Fibroblast of the aortic adventitia (primary cell): ENCODE measurements at places on chromosomes 4 and X. TPM values are rescaled to one million over a fixed set of nuclear protein-coding genes. Genes with fewer than 3 reads are reported as not detected.

The FDCSP gene
- total RNA-seq, result not detected in 2 replicates

The PPEF2 gene
- not detected in 2 replicates for total RNA-seq

DNA sequence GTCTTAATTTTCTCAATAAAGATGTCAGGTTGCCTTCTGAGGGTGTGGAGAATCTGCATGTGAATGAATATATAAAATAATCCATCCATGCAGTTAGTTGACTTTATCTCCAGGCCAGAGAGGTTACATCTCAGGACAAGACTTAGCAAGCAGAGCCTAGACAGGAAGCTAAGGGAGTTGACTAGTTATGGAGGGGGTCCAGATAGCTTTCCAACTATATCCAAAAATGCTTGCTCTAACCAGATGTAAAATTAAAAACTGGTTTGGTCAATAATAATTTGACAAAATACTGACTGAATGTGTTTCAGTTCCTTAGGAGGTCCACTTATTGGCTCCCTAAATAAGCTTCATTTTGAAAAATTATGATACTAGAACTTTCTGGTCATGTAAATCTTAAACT is 101.4 kb downstream of the PAPSS1 start:
- no peak for DNase-seq

GRCh38 chrX:137212078-137212632 is 178.4 kb upstream of the GPR101 start:
- DNase-seq, result no peak

The RGN gene
- 2.4 and 7.0 TPM in 2 replicates for total RNA-seq

GRCh38 chr4:42080306-42080705 is 72.1 kb downstream of the BEND4 start:
- DNase-seq, result no peak

The PAGE2B gene
- not detected in 2 replicates for total RNA-seq

- DNase-seq, result no peak
Observed at GRCh38 chrX:38036466-38036865, 30.1 kb downstream of the SYTL5 start.

DNA sequence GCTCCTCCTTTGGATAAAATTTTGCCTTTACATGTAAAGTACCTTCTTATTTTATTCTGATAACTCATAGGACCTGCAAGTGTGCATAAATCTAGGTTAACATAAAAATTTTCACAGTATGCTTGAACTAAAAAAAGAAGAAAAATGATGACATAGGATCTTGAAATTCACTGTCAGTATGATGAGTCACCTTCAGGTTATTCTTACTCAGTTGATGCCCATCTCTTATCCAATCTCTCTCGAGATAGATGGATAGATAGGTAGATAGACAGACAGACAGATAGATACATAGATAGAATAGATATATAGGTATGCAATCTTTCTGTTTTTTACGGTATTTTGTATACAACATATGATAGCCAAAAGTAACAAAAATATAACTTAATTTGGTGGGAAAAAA is 485.5 kb downstream of the NAF1 start:
- no peak for DNase-seq

GRCh38 chrX:139828033-139828432 is 104.8 kb downstream of the ATP11C start:
- DNase-seq, result peak; percentile 54

DNA sequence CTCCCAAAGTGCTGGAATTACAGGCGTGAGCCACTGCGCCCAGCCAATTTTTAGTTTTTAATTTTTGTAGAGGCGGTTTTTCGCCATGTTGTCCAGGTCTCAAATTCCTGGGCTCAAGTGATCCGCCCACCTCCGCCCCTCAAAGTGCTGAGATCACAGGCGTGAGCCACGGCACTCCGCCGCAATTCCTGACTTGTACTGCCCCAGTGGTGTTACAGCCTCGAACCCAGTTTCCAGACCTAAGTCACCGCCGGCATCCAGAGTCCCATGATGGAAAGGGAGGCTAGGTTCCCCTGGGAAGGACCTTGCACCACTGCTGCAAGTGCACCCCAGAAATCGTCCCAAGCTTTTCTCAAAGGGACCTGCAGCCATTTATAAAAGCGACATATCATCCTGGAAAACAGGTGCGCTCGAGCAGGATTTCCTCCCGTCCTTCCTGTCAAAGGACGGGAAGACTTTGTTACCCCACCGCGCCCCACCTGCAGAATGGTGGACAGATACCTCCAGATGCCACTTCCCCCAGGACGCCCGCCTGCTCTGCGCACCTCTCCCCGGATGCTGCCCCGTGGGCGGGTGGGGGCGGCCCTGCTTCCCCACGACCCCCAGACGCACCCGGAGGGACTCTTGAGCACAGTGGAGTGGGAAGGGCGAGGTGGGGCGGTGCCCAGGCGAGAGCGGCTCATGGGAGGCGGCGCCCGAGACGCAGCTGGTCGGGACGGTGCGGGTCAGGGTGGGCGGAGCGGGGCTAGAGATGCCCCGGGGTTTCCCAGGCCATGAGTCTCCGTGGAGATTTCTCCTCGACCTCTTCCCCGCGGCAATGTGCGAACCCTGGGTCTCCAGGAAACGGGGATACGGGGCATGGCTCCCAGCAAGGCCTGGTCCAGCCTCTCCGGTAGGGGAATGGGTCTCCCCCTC is 947 bp upstream of the RPL10 start:
- peak; percentile 55 for DNase-seq

DNA sequence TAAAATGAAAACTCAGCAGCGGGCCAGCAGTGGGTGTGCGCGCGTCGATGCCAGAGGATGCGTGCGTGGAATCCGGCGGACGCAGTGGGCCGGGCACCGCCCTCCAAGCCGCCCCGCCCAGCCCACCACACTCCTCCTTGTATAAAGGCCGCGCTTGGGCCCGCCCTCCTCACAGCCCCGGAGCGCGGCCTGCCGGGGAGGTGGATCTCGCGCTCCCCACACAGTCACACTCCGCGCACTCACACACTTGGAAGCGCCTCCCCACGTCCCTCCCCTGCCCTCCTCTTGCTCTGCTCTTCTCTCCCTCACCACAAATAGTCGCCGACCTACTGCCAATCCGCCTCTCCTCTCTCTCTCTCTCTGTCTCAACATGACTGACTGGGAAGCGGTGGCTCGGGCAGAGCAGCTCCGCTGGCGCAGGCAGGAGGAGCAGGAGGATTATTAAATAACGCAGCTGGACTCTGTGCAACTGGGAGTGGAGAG is at the start of gene CCSER1:
TSS of gene CCSER1 (plus strand) at position 172 of the 483 bp plus-strand sequence.
- DNase-seq, result peak; percentile 4

The F8 gene
- total RNA-seq, result 6.4 and 7.8 TPM in 2 replicates

The TXK gene
- total RNA-seq, result 0.25 and 0.90 TPM in 2 replicates

DNA sequence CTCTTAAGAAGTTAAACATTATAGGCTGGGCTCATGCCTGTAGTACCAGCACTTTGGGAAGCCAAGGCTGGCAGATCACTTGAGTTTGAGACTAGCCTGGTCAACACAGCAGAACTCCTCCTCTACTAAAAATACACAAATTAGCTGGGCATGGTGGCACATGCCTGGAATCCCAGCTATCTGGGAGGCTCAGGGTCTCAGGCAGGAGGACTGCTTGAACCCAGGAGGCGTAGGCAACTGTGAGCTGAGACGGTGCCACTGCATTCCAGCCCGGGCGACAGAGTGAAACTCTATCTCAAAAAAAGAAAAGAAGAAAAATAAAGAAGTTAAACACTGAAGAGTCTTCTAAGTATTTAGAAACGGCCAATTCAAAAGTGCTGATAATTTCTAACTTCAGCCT is 164.3 kb upstream of the GALNTL6 start:
- no peak for DNase-seq

- no peak for DNase-seq
Observed at GRCh38 chr4:171979461-171979860, 166.3 kb downstream of the GALNTL6 start.

GRCh38 chr4:119657111-119657611 is 28.6 kb upstream of the PDE5A start:
- DNase-seq, result peak; percentile 90

DNA sequence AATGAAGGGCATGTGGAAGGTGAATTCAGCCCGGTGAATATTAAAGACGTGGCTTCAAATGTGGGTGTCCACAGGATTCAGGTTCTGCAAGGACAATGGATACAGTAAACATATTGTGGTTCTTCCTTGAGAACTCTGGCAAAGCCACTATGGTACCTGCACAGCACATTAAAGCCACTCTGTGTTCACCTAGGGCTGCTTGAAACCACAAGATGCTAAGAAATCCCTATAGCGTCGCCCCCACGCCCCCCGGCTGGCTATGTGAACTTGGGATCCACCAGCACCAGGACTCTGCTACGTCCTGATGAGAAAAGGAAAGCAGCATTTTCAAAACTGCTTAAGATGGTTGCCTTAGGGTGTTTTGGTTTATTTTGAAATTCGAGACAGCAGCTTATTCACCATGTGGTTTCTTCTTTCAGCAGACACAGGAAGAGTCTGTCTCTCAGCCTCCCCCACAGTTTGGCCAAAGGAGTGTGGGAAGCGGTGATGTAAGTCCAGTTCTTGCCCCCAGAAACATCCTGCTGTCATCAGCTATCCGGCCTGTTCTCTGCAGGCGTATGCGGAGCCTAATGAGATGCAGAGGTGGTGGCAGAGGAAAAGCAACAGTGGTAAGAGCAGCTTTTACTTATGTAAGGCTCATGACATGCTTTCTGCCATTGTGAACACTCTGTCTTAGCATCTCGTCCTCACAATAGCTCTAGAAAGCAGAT is 111.5 kb downstream of the AFAP1 start:
- DNase-seq, result peak; percentile 99

The SATL1 gene
- not detected in 2 replicates for total RNA-seq

- DNase-seq, result no peak
Observed at GRCh38 chr4:905485-906338, 26.4 kb downstream of the GAK start.

DNA sequence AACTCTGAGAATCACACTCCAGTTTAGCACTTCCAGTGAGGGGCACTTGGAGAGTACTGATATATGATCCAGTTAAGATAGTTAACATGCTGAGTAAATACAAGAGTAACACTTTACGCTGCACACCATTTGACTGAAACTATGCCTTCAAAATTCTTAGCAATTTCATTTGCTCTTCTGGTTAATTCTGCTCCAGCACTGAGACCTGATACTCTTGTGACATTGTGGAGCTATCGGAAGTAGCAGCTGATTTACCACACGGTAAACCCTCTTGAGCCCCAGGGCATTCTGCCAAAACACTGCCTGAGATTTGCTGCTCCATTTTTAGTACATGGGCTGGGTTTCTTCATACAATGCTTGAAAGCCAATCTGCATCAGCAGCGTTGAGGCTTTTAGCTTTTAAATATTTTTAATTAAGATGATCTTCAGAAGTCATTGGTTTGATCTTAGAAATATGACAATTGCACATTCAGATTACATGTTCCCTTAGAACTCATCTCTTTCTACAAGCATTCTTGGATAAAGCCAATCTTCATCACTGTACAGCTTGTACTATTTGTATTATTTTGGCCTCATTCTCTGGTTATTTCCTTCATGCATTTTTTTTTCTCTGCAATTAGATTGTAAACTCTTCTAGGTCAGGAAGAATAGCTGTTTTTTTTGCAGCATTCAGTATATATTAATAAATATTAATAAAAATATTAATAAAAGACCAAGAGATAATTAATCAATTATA is 67.8 kb upstream of the ETNPPL start:
- DNase-seq, result no peak

- no peak for DNase-seq
Observed at GRCh38 chr4:82371497-82371896, 2.3 kb downstream of the HNRNPD start.

DNA sequence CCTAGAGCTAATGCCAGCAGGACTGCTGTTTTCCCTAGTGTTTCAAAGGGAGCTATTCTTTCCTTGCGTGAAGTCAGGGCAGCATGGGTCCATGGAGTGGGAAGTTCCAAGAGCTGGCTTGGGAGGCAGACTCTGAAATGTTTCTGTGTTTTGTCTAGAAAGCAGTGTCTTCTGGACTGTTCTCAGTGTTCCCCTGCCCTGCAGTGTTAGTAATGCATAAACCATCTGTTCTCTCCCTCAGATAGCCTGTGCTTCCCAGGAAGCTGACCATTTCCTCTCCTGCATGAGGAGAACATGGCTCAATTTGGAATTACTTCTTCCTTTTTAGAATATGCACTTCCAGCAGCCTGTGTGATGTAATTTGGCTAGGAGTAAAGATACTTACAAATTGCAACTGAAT is 116.7 kb upstream of the CXCL13 start:
- no peak for DNase-seq

GRCh38 chrX:53088136-53088974 is 5.6 kb upstream of the KANTR start:
- peak; percentile 80 for DNase-seq
